ENCODE measurements at places on chromosomes 2 and 18.

DNA sequence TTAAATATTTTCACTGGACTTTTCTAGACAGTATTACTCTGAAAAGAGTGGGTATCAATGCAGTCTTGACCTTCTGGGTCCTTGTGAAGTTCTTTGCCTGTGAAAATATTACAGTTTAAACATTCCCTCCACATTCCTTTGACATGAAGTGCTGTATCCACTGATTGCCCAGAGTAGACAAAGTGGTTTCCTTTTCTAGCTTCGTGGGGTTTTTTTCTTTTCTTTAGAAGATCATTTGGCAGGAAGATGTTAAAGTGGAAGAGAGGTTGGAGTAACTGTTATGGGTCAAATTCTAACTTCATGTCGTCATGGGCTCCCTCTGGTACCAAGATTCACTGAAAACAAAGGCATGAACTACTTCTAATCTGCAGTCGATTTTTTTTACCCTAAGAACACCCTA, 496.9 kb downstream of the EPHA4 start:
- no peak for DNase-seq

GRCh38 chr2:10272464-10272863, 30.2 kb upstream of the HPCAL1 start:
- no peak for DNase-seq

- no peak for DNase-seq
Measured at GRCh38 chr2:112821142-112821541, 15.4 kb downstream of the IL1B start.

DNA sequence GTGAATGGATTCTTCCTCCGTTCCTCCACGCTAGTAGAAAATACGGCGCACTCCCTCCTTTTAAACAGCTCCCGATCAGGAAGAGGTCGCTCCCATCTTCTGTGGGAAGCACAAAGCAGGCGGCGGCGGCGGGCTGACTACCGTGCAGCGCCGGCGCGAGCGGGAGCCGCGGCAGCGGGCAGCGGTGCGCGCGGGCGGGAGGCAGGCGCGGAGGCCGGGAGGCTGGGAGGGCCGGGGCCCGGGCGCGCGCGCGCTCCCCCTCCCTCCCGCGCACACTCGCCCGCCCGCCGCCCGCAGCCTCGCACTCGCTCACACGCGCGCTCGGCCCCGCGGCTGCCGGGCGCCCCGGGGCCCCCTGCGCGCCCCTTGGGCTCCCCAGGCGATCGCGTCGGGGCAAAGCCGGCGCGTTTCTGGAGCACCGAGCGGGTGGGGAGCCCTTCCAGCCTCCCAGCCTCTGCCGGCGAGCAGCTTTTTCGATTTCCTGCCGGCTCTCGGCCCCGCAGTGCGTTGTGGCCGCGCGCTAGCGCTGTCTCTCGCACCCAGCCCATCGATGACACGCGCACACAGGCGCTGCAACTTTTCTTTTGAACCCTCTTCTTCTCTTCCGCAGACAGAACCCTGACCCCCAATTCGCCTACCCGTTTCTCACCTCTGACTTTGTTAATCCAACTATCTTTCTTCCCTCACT, at the start of gene SLC8A1:
Gene SLC8A1, minus strand, starts transcription at position 173 of the 688 bp plus-strand sequence.
- no peak for DNase-seq

DNA sequence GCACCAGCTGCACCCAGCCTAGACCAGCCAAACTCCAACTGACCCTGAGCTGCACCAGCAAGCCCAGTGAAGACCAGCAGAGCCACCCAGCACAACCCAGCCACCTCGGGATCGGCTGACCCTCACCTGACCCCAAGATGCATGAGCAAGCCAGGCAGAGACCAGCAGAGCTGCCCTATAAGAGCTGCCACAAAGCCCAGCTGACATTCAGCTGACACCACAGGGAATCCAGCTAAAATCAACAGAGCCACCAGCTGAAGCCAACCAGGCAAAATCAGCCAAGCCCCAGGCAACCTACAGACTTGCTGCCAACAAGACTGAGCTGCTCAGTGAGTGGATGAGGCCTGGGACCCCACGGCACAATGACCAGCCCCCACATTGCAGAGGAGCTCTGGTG, 54.6 kb downstream of the CYP27C1 start:
- no peak for DNase-seq

- no peak for DNase-seq
Measured at GRCh38 chr2:60739156-60739555, 16.9 kb upstream of the PAPOLG start.
